ENCODE measurements at places on chromosomes 6 and 20.

- no peak for DNase-seq
Observed at GRCh38 chr20:18497603-18498002, 578 bp upstream of the RBBP9 start.

DNA sequence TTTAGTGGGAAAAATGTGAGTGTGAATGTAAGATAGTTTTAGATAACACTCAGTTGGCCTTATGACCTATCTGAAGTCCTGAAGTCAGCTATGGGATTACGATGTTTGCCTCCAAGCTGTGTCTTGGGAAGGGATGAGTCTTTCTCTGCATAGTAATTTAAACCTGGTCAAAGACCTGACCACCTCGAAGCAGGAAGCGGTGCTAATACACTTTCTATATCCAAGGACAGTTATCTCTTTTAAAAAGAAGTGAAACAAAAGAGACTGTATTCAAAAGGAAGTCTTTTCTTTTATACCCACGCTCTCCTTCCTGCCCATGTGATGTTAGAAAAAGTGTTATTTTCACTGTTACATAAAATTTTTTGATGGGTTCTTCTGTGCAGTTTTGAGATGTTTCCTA is 94.9 kb downstream of the JARID2 start:
- DNase-seq: no peak

DNA sequence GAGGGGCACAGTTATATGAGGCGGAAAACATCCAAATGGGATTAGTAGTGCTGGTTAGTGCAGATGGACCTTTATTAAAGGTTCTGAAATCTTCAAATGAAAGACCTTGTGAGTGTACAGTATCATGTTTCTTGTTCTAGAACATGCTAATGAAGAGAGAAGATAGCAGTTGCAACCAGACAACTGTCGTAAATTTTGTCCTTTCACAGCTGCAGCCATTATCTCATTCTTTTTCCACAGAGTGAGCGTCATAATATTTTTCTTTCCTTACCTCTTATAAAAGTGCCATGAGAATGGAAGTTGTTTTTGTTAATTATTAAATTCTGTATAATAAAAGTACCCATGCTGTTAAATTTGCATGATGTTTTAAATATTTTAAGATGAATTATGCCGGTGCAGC is 4.4 kb upstream of the C6orf163 start:
- DNase-seq: no peak

DNA sequence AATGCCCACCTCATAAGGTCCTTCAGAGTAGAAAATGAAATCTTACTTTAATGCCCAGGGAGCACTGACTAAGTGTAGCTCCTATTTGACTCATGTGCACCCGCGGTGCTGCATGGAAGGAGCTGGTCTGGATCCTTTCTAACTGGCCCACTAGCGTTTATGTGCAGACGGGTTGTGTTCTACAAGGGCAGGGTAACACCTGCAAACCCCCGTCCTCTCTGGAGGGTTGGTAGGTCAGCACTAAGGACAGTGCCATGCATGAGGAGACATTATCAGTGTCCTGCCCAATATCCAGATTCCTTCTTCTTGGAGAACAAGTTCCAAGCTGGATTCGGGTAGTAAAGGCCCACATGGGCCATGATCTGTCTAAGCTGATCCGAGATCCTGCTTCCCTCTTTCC is 140.3 kb downstream of the ANKRD60 start:
- DNase-seq: no peak

GRCh38 chr6:112113918-112114317 is 26.5 kb downstream of the FAM229B start:
- no peak for DNase-seq

GRCh38 chr6:38955861-38956260 is 92.7 kb upstream of the GLP1R start:
- no peak for DNase-seq

DNA sequence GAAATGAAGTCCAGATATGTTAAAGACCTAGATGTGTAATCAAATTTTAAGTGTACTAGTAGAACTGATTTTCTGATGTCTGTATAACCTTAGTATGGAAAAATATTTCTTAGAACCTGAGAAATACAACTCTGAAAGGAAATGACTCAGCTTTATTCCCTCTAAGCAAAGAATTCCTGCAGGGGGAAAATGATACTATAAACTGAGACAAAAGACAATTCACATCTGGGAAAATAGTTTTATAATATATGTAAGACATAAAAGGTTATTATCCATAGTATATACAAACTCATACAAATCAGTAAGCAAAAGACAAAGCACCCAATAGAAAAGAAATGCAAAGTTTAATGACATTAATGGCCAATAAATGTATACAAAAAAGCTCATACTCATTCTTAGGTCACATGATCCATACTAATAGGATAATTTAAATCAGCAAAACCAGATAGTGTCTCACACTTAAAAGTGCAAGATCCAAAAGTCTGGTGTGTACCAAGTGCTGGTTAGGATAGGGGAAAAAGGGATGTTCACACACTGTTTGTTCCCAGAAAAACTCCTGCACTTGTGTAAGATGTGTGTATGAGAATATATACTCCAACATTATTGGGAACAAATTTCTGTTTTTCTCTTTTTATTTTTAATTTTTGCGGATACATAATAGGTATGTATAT is 22.6 kb downstream of the RNF217 start:
- no peak for DNase-seq

DNA sequence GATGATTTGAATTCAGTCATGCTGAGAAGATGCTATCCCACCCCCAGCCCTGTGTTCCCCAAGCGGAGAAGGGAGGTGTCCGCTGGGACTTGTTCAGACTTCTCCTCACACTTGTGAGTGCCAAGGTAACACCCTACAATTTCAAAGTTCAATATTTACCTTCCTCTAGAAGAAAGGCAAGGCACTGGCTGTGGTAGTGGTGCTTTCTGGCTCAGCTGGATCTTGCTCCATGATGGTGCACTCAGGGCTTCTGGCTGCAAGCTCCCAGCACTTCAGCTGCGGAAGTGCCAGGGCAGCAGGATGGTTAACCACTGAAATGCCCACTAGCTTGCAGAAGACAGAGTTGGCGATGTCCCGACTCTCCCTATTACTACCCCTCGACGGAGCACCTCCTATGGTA is 135.4 kb downstream of the MTFR2 start:
- no peak for DNase-seq

GRCh38 chr6:93806409-93807270 is 387.3 kb upstream of the EPHA7 start:
- no peak for DNase-seq

DNA sequence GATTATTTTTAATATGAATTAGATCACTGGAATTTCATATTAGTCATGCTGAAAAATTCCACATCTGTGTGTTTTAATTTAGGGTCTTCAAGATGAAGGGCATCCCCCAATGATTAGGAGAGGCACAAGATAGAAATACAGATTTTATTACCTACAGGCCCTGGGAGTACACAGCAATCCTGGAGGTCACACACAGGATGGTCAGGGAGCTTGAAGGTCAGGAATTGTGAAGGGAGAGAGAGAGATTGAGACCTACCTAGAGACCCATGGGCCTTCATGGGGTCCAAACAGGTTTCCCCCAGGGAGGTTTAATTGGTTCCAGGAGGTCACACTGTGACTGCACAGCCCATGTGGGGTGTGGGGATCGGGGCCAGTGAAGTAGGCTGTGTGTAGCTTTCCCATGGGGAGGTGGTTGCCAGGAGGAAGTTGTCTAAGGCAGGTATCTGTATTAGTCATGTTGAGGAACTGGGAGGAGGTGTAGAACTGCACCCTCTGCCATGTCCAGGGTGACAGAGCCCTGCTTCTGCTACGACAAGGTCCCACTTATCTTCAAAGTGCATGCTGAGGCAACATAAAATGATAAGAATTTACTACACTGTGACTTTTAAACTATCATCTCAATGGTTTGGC is 18.3 kb downstream of the SNX9 start:
- DNase-seq: peak; percentile 92

GRCh38 chr6:46015119-46015968 is at the start of gene CLIC5:
Gene CLIC5, minus strand, starts transcription at chr6:46015860. Its CDS starts 318 bp downstream, at chr6:46015542.
- no peak for DNase-seq

DNA sequence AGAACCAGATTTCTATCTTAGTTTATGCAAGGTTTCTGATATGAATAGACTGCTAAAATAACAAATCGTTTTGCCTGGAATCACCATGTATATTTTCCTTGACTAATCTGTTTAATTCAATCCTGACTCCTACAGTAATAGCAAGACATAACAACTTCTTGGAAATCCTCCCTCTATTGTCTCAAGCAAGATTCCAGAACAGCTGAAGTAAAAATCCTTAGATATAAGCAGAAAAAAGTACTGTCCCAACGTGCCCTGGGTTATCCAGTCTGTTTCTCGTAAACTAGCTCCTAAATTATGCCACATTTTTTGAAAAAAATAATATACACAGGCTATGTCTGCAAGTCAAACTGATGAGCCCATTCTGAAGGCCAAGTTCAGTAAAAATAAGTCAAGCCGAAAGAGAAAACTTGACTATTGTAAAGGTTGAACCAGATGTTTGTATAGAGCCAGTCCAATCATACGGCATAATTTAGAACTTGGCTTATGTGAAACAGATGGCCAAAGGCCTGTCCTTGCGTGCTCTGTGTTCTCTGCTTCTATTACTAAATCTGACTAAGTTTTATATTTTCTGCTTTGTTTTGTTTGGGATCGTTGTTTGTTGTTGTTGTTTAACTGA is 341.6 kb upstream of the NRSN1 start:
- DNase-seq: no peak
